ENCODE measurements at places on chromosomes 3 and 15.

- no peak for DNase-seq
Observed at GRCh38 chr15:101210058-101210457, 41.8 kb downstream of the CHSY1 start.

GRCh38 chr15:87228460-87228859, 1028.1 kb downstream of the NTRK3 start:
- no peak for DNase-seq

GRCh38 chr3:15634671-15635070, 33.1 kb downstream of the BTD start:
- DNase-seq, result no peak

GRCh38 chr3:124076235-124076634, 84.3 kb upstream of the ROPN1 start:
- DNase-seq, result no peak

- DNase-seq, result no peak
Observed at GRCh38 chr15:99440551-99441443, 125.0 kb upstream of the MEF2A start.

DNA sequence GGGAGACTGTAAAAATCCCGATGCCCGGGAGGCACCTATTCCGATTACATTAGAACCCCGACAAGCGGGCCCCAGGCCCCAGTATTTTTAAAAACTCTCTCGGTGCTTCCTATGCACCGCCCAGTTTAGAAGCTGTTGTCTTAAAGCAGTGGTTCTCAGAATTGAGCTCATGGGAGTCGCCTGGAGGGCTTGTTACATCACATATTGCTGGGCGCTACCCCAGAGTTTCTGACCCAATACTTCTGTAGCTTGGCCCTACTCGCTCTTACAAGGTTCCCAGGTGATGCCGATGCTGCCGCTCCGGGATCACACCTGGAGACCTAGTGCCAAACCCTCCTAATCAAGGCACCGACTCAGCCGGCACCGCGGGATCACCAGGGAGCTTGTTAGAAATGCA, 35.2 kb downstream of the CPN2 start:
- no peak for DNase-seq

GRCh38 chr15:68618394-68618793, 39.6 kb downstream of the CORO2B start:
- no peak for DNase-seq

GRCh38 chr3:48140336-48140757, 47.9 kb downstream of the CDC25A start:
- no peak for DNase-seq

GRCh38 chr15:48963524-48964113, at the start of gene SHC4:
Gene SHC4, minus strand, starts transcription at chr15:48963919. Its CDS starts 904 bp downstream, at chr15:48963015.
- no peak for DNase-seq

DNA sequence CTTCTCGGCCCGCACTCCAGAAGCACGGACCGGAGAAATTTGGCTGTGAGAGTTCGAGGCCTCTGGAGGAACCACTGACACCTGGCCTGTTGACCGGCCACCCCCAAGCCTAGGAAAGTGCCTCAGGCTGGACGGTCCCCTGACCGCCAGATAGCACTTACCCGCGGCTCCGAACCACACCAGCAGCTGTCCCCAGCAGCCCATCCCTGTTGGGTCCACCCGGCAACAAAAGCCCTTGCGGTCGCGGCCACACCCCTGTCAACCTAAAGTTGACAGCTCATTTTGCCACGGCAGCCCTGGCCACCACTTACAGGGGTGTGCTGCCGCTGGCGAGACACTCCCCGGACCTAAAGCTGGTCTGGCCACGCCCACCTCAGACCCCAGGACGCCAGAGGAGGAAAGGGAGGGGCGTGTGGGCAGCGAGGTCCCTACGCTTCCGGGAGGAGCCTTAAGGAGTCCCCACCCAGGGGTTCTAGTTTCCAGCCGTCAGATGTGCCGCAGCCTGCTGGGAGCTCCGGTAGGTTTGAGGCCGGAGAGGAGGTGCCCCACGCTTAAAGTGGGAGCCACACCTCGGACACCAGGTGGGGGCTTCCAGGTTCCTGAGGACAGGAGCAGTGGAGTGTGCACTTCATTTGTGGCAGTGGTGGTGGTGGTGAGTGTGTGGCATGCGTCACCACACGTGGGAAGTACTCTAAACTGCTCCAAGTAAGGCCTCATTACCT, at the start of gene LTK:
TSS of gene LTK (minus strand) at position 322 of the 722 bp plus-strand sequence. CDS start at position 204, 118 bp downstream.
- DNase-seq, result no peak

- DNase-seq, result no peak
Observed at GRCh38 chr3:176174060-176174459, 1023.2 kb downstream of the TBL1XR1 start.

DNA sequence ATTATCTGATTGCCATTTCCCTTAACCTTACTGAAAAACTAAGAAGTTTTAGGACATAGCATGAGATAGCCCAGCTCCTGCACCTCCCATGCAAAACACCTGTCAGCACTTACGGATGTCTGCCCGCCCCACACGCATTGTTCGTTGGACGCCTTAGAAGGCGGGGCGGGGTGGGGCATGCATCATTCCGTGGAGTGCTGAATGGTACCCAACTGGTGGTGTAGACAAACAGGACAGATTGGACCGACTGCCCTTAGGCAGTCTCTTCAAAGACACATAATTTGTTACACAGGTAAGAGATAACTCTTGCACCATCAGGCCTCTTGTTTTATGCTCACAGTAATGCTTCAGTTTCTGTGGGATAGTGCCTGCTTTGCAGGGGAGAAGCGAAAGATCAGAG, 93.8 kb downstream of the SMAD6 start:
- DNase-seq, result no peak

DNA sequence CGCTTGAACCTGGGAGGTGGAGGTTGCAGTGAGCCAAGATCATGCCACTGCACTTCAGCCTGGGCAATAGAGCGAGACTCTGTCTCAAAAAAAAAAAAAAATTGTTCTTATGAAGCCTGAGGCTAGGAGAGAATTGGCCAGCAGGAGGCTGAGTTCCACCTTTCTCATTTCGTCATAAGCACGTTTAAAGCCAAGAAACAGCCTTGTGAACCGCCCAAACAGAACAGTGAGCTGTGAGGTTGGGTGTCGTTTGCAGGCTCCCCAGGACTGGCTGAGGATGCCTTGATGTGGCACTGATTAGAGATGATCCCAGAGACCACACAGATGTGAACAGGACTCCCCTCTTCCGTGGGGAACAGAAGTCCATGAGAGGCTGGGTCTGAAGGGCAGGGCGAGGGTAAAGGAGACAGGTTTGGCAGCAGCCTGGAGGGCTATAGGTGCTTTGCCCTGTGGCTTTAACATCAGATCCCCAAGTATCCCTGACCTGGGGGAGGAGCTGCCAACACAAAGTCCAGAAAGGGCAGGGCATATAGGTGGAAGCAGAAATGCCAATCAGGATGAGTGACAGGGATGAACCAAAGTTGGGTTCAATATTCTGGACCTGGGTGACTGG, 52.9 kb downstream of the CLEC3B start:
- no peak for DNase-seq

DNA sequence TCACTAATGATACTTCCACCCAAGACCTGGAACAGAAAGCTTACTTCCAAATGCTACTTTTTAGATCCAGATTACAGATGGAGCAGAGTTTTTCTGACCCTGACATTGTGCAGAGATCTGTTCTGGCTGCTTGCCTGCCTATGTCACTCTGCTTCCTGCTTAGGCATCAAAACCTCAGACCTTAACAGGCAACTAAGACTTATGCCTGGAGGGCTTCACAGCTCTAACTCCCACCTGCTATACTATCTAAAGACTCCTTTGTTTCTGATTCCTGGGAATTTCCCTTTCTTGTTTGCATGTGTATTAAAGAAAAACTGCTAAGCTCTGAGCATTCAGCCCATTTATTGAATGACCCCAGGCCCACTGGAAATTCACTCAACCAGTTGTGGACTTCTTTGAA, 157.4 kb upstream of the NPHP3 start:
- no peak for DNase-seq
